ENCODE measurements at places on chromosomes 11 and 22.

- DNase-seq = no peak
These were observed 29.1 kb downstream of the TSPAN18 start for GRCh38 chr11:44755556-44756523.

DNA sequence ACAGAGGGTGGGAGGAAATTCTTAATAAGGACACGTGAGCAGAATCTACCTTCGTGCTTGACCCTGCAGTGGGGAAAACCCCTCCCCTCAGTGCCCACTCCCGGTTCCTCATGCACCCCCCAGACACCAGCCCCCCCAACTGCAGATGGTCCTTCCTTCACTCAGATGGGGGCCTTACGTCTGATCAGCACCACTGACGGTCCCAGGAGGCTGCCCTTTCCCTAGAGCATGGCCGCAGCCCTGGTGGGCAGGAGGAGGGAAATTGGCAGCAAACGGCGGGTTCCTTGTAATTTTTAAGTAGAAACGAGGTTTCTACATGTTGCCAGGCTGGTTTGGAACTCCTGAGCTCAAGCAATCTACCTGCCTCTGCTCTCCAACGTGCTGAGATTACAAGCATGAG lies 477.7 kb downstream of the TBC1D22A start:
- DNase-seq = no peak

- DNase-seq = peak; percentile 29
These were observed 31.2 kb upstream of the SMIM35 start for GRCh38 chr11:118117790-118118601.

DNA sequence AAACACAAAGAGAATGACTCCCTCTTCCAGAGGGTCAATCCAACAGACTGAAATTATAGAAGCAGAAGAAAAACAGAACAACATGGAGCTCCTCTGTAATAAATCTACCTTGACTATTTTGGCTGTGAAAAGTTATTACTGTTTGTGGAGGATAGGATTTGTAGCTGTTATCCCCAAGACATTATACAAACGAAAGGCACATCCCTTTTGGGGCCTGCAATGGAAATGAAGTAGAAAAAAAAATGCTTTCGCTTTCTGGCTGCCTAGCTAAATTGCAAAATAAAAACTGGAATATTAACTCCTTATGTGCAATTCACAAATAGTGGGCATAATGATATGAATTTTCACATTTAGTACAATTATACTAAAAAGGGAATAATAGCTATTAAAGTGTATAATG lies 123.8 kb upstream of the CCDC179 start:
- no peak for DNase-seq

Measured in activated T-cell treated with anti-CD3 and anti-CD28 coated beads, Interleukin-2, amount 50 U/mL, for 48 hours (primary cell).